Airway epithelial cell (primary cell): ENCODE measurements at places on chromosomes 7 and 10. TPM values are rescaled to one million over a fixed set of nuclear protein-coding genes. Genes with fewer than 3 reads are reported as not detected.

MYPN gene
- not detected in 2 replicates for total RNA-seq

CALML5 gene
- 36.7 and 51.7 TPM in 2 replicates for total RNA-seq

NKX6-2 gene
- not detected in 2 replicates for total RNA-seq

SH2B2 gene
- total RNA-seq = 4.0 and 6.1 TPM in 2 replicates

TEX36 gene
- not detected in 2 replicates for total RNA-seq

SYT15B gene
- total RNA-seq = under 0.01 TPM in 1 of 2 replicates, not detected in the other

FRMPD2 gene
- total RNA-seq = 0.07 TPM in 1 of 2 replicates, not detected in the other

DENND11 gene
- 6.4 and 8.7 TPM in 2 replicates for total RNA-seq

FGFBP3 gene
- total RNA-seq = 0.42 and 0.49 TPM in 2 replicates

MYO1G gene
- not detected in 2 replicates for total RNA-seq

HTR5A gene
- not detected in 2 replicates for total RNA-seq

CTNNA3 gene
- total RNA-seq = 0.07 TPM in 1 of 2 replicates, not detected in the other

FAM25A gene
- 20.3 and 29.8 TPM in 2 replicates for total RNA-seq

TMEM184A gene
- total RNA-seq = 23.9 and 24.3 TPM in 2 replicates

PRLHR gene
- not detected in 2 replicates for total RNA-seq

TFPI2 gene
- 80.9 and 98.0 TPM in 2 replicates for total RNA-seq

C10orf67 gene
- 0.28 TPM in 2 replicates for total RNA-seq

PRSS37 gene
- total RNA-seq = not detected in 2 replicates

AOAH gene
- total RNA-seq = not detected in 2 replicates

FAM25C gene
- 8.0 and 9.6 TPM in 2 replicates for total RNA-seq

PTPN20 gene
- 0.63 and 4.2 TPM in 2 replicates for total RNA-seq
